A549 treated with CpdA at 1 μM for 4 hours (cell line): ENCODE measurements at places on chromosomes 13 and 19. TPM values are rescaled to one million over a fixed set of nuclear protein-coding genes. Genes with fewer than 3 reads are reported as not detected.

The ZNF850 gene
- total RNA-seq: 0.44 to 0.88 TPM (median 0.77 TPM) in 5 replicates

The RCBTB1 gene
- total RNA-seq: 8.2 to 10.1 TPM (median 9.0 TPM) in 5 replicates

The IGFL3 gene
- 0.17 to 0.38 TPM (median 0.24 TPM) in 3 of 5 replicates, not detected in the others for total RNA-seq

The ZNF575 gene
- total RNA-seq: 1.4 to 2.7 TPM (median 1.9 TPM) in 5 replicates

The CCL25 gene
- not detected in 5 replicates for total RNA-seq

The PLK5 gene
- not detected in 5 replicates for total RNA-seq

The TEX26 gene
- total RNA-seq: not detected in 5 replicates

The DZIP1 gene
- total RNA-seq: 11.5 to 16.6 TPM (median 14.3 TPM) in 5 replicates

The ZNF98 gene
- not detected in 5 replicates for total RNA-seq

The UBA52 gene
- total RNA-seq: 972 to 1,227 TPM (median 1,167 TPM) in 5 replicates

The ZNF211 gene
- 4.7 to 7.1 TPM (median 6.6 TPM) in 5 replicates for total RNA-seq

The SAFB2 gene
- total RNA-seq: 31.1 to 44.9 TPM (median 39.8 TPM) in 5 replicates

The NKG7 gene
- total RNA-seq: not detected in 5 replicates

The FBXO27 gene
- total RNA-seq: 5.0 to 8.3 TPM (median 7.5 TPM) in 5 replicates

The SIGLEC12 gene
- not detected in 5 replicates for total RNA-seq

The N4BP2L1 gene
- 0.24 to 0.89 TPM (median 0.51 TPM) in 5 replicates for total RNA-seq

The TSEN34 gene
- 80.8 to 131 TPM (median 123 TPM) in 5 replicates for total RNA-seq

The SERTM1 gene
- total RNA-seq: not detected in 5 replicates
